Stimulated activated CD4-positive, alpha-beta T cell treated with anti-CD3 and anti-CD28 coated beads, TNF-alpha, amount 100 ng/mL, for 1 hour (primary cell): ENCODE measurements at places on chromosomes 7 and 10.

GRCh38 chr7:54932818-54933543 is 85.8 kb upstream of the EGFR start:
- no peak for DNase-seq

DNA sequence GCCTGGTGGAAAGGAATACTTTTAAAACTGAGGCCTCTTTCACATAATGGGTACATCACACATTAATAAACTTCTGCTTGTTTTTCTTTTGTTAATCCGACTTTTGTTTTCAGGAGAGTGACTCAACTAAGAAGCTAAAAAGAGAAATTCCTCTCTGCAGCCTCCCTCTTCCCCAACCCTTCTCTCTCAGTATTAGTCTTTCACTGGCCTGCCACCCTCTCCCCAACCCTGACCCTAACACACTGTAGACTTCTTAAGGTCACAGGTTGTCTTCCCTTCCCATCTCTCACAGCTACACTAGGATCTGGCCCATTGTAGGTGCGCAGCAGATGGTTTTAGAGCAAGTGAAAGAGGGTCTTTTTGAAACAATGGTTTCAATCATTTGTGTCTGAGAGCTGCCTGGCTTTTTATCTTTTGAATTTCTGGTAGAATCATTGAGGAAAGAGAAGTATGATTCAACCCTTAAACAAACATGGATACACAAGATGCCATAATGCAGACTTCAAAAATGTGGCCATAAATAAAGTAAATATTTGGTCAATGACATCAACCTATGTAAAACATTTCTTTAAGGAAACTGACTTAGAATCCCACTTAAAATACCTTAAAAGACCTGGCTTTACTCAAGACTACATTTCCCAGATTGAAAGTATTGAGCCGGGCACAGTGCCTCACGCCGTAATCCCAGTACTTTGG is 17.9 kb upstream of the FFAR4 start:
- DNase-seq, result no peak

- DNase-seq, result no peak
These were observed 27.1 kb downstream of the UNCX start for GRCh38 chr7:1259621-1260243.

DNA sequence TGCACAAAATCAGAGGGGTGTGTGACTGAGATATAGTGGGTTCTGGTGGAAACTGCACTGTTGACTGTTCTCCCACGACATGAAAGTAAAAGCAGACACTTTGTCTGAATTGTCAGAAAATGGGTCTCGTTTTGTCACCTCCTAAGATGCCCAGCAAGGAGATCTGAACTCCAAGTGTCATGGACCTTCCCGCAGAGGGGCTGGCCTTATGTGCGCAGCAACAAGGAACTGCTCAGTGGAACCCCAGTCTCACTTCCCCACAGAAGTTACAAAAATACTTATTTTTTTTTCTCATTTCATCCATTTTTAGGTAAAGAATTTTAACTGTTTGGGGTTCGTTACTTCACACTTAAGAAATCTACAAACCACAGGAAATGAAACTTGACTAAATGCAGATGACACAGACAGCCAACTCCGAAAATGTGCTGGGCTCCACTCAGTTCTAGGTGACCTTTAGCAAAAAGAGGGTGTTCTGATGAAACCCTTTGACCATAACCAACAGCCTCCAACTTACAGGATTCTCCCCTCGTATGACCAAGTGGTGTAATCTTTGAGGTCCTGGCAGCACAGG is 115.0 kb downstream of the FAM107B start:
- no peak for DNase-seq

- no peak for DNase-seq
These were observed 77.0 kb upstream of the PODXL start for GRCh38 chr7:131633342-131633843.

DNA sequence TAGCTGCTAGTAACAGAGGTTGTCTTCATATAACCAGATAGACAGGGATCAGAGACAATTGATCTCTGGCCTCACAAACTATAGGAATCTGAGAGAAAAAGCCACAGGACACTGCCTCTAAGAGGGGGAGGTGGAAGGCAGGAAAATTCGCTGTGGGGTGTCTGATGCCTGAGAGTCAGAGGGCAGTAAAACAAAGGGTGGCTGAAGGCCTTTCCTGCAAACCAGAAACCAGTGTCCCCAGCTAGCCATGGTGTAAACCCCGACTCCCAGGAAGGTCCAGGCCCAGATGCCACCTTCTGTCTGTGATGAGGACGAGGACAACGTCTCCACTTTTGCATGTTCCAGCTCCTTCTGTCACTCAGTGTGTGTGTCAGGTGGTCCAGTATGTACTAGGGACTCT is 215.1 kb downstream of the ADARB2 start:
- DNase-seq, result no peak

- no peak for DNase-seq
These were observed 12.7 kb upstream of the BTBD16 start for GRCh38 chr10:122258136-122259074.

DNA sequence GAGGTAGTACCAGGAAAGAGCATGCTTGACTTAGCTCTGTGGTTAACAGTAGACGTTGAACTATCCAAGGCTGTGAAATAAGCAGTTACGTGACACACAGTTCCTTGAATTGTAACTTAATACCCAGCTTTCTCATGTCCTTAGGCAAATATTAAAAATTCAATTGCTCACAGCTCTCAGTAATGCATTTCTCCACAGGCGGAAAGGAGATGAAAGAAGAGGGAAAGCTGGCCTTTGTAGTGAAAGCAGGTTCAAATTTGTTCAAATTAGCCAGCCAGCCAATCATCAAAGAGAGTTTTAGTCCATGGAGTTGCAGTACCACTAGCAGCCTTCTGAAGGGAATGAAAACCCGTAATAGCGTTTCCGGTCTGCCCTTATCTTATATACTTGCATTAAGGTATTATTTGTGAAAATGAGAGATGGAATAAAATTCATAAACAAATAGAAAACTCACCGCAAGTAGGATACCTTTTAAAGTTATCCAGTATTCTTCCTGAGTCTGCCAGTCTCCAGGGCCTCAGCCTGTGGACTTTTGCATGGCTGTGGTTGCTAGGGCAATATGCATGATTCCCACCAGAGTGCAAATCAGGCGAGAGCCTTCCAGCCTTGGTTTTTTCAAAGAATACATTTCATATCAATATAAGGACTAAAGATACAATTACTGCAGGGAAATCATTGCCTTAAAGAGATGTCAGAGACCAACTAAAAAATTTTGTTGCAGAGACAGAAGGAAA is 795.5 kb downstream of the TNS3 start:
- no peak for DNase-seq

DNA sequence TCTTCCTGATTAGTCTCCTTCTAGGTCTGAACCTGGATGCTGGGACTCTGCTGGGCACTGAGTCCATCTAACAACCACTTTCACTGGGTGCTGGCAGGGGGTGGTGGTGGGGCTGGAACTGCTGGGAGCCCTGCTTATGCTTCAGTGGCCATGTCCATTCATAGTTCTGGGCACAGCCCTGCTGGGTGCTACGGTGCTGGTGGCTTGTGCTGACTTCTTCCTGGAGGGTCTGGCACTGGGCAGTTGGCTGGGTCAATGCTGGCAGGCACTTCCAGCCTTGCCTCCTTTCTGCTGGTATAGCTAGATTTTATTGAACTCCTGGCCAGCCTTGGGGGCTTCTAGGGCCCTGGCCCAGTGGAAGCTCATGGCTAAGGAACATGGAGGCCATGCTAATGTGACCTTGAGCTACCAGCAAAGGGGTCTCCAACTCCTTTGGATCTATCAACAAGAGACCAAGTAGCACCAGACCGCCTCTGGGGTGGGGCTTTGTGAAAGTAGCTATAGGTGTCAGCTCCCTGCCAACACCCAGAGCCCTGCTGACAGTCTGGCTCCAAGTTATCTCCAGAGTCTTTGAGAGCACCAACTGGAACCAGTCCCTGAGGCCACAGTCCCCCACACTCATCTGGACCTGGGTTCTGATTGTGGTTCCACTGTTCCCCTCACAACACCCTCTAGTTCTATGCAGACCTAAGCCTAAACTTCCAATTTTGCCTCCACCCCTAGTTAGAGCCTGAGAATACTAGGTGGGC is 99.6 kb downstream of the MAGI2 start:
- no peak for DNase-seq

GRCh38 chr10:23818484-23818883 is 379.6 kb downstream of the OTUD1 start:
- no peak for DNase-seq

DNA sequence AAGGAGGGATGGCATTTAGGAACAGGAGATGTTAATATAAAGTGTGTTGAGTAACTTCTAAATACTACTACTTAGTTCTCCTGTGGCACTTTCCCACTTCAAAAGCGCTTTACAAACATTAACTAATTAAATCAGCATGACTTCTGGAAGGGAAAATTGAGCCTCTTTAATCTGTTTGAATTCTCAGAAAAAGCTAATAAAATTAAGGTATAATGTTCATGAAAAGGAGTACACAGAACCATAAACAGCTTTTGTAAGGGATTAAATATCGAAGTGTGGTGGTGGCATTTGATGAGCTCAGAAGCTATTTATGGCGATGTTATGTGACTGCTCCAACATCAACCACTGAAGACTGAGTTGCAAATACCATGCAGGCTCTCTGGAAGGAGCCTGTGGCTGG is 10.2 kb upstream of the VAX1 start:
- DNase-seq, result no peak

GRCh38 chr7:138963675-138964074 is 17.5 kb downstream of the KIAA1549 start:
- no peak for DNase-seq

DNA sequence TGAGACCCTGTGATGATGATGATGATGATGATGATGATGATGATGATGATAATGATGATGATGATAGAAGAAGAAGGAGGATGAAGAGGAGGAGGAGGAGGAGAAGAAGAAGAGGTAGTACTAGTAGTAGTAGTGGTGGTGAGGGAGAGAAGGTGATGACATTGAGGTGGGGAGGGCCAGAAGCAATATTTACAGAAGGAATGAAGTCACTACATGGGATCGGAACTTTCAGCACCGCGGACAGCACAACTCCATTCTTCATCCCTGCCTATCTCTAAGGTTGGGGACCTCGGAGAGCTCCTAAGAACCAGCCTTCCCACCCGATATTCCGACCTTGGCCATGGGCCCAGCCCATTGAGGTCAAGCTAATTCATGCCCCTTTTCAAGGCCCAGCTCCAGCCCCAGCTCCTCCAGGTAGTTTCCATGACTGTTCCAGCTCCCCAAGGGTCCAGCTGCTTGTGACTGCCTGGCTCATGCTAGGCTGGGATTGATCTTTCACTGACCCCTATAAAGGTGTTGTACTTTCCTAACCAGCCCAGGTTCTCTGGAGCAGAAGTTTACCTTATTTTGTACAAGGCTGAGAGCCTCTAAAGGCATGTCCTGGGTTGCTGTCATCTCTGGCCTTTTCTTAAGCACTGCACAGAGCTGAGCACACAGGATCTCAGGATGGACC is 10.3 kb downstream of the CRHR2 start:
- no peak for DNase-seq

- DNase-seq, result no peak
These were observed 7.3 kb downstream of the DPYSL4 start for GRCh38 chr10:132193907-132194552.

DNA sequence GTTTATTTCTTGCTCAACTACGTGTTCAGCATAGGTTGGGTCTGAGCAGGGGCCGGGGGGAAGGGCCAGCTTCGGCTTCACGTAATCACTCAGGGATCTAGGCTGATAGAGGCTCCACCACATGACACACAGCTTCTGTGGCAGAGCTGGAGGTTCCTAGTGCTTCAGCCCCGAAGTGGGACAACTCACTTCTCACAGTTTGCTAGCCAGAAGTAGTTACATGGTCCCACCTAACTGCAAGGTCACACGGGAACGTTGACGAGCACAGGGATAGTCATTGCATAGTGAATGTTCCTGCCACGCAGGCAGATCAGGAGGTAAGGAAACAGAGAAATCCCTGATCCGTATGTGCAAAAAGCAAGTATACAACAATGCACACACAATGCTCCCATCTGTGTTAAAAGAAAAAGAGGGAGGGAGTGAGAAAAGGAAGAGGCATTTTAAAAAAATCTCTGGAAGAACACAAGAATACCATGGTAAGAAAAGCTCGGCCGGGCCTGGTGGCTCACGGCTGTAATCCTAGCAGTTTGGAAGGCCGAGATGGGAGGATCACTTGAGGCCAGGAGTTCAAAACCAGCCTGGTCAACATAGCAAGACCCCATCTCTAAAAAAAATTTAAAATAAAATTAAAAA is 16.9 kb downstream of the SMURF1 start:
- DNase-seq, result no peak

DNA sequence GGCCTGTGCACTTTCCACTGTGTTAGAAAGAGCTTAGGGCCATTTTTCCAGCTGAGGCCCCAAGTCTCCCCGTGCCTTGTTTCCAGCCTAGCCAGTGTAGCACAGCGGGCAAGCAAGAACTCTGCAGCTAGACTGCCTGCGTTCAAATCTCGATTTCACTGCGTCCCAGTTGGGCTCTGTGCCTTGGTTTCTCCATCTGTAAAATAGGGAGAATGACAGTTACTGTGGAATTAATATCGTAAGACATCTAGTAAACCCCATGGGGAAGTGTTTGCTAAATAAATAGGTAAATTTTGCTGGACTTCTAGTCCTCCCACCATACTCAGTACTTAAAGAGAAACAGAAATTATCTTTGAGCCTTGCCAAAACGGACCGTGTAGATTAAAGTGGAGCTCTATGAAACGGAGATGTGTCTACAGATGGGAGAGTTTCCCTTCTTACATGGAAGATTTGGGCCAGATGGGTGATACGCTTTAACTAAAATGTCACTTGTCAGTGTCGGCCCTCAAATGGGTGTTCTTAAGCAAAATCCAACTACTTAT is 3.5 kb upstream of the HKDC1 start:
- no peak for DNase-seq

DNA sequence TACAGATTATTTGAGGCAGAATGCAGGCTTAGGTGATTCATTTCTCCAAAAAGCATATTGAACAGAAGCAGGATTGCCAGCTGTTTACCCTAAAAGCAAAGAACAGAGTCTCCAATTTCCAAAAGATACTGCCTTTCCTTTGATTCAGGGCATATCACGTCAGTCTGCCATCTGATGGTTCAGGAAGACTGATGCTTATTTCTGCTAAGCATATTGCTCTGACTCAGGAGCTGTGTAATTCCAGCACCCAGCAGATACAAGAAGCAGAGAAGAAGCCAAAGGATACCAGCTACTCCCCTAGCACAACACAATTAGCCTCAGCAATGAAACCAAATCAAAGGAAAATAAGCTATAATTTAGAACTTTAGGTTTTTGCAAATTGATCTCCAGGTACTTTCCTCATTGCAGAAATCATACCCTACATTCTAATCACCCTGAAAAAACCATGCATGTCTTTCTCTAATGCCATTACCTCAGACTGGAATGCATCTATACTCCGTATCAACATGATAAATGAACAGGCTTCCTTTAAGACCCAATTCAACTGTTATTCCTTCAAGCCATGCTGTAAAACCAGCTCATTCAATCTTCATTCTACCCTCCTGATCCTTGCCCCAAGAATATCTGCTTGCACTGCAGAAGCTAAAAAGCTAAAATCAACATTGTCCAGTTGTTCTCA is 55.1 kb downstream of the ABI1 start:
- no peak for DNase-seq

GRCh38 chr7:49127359-49127913 is 203.1 kb downstream of the CDC14C start:
- no peak for DNase-seq
